ENCODE measurements at places on chromosomes 6 and 20.

DNA sequence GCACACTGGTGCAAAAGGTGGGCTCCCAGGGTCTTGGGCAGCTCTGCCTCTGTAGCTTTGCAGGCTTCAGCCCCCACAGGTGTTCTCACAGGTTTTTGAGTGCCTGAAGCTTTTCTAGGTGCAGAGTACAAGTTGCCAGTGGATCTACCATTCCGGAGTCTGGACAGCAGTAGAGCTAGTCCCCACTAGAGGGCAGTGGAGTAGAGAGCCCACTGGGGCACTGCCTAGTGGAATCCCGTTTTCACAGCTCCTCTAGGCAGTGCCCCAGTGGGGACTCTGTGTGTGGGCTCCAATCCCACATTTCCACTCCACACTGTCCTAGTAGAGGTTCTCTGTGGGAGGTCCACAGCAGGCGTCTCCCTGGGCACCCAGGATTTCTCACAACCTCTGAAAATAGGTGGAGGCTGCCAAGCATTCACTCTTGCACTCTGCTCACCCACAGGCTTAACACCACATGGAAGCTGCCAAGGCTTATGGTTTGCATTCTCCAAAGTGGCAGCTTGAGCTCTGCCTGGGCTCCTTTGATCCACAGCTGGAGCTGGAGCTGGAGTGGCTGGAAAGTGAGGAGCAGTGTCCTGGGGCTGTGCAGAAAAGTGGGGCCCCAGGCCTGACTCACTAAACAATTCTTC lies 86.3 kb upstream of the PROKR2 start:
- no peak for DNase-seq

GRCh38 chr20:58956078-58956477 lies 25.0 kb upstream of the NELFCD start:
- DNase-seq = no peak

DNA sequence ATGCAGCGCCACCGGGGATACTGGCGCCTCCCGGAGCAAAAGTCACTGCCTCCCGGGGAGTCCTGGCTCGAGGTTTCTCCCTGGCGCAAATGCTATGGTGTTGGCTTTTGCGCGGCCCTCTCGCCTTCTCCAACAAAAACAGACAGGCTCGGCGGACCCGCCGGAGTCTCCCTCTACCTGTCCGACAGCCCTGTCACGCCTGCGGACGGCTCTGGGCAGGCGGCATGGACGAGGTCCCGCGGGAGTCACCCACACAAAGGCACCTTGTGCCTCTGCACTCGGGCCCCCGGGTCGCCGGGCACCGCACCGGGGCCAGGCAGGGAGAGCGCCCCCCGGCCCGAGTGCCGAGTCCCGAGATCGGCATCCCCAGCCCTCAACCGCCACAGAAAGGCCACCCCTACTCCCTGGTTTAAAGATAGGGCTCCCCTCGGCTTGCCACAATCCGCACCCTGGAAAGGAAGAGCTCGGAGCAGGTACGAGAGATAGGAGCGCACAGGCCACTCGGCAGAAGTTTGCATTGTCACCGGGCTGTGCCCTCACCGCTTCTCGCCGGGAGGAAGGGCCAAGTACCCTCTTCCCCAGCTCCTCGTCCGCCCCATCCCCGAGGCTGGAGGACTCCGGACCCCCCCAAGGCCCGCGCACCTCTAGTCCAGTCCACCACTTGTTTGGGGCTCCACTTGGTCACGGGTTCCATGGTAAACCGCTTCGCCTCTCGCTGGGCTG lies 903 bp downstream of the CNKSR3 start:
- peak; percentile 68 for DNase-seq

GRCh38 chr6:155454471-155454870 lies 1.2 kb downstream of the NOX3 start:
- no peak for DNase-seq

- no peak for DNase-seq
These were observed 16.7 kb upstream of the ENTPD6 start for GRCh38 chr20:25178563-25179438.

Measured in left hindlimb (tissue), 1 donor.